Psoas muscle (tissue), 8 donors: ENCODE measurements at places on chromosomes 12 and 14.

DNA sequence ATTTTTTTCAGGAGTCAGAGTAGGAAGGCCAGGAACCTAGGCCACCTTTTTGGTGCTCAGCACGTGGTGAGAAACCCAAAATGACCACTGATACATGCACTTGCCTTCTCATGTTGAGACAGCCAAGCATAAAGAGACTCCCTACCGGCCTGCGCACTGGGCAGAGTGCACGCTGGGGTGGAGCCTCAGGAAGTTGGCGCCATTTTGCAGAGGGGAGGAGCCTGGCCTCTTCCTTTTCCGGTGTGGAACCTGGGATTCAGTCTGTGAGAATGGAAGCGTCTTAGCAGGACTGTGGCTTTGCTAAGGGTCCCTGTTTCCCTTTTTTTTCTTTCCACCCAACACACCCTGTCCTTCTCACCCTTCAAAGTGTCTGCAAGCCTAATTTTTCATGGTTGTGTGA lies 62.9 kb upstream of the RTRAF start:
- DNase-seq: no peak

DNA sequence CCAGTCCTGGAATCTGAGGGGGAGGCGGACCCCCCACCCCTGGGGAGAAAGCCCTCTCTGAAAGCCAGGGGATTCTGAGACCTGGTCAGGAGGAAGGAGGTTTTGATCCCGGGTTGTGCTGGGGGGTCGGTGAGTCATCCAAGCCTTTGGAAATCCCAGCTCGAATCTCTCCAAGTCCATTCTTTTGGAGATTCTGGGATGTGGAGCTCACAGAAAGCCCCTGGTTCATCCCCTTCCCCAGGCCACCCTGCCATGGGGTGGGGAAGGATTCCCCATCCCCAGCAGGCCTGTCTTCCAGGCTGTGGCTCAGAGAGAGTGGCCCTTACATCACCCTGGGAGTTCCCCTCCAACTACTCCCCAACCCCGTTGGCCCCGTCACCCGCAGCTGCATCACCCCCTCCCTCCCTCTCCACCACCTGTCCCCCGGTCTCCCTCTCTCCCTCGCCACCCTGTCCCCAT lies 14.3 kb downstream of the EXOC3L4 start:
- DNase-seq: peak; percentile 59

GRCh38 chr12:110222433-110222832 lies 58.6 kb upstream of the ATP2A2 start:
- no peak for DNase-seq

DNA sequence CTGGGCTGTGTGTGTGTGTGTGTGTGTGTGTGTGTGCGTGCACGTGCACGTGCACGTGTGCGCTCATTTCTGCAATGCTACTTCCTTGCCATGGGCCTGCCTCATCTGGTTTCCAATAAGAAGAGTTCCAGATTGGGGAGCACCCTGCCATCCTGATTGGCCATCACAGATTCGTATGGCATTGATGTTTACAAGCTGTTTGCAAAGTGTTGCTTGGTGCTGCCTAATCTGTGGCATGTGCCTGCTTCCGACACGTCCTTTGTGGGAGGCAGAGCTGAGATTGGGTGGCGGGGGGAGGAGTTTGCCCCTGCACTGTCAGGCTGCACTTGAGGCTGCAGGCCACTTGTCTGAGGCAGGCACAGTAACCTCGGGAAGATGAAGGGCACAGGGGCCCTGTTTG lies 39.2 kb downstream of the SAMD4A start:
- peak; percentile 59 for DNase-seq

DNA sequence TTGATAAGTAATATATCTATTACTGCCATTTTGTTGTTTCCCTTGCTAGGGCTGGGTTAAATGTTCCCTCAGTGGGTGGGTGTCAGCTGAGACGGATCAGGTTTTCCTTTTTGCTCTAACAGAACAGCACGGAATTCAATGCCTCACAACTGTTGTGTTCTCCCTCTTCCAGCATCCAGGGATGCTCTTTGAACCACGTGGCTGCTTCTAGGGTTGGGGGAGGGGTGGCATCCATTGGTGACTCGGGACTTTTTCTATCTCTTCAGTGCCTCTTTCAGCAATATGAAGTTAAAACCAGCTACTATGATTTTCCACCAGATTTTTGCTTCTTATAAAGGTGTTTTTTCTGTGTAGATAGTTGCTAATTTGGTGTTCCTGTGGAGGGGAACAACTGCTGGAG lies 884.9 kb upstream of the FOXG1 start:
- no peak for DNase-seq

GRCh38 chr12:100031836-100032235 lies 47.1 kb upstream of the ANKS1B start:
- no peak for DNase-seq

DNA sequence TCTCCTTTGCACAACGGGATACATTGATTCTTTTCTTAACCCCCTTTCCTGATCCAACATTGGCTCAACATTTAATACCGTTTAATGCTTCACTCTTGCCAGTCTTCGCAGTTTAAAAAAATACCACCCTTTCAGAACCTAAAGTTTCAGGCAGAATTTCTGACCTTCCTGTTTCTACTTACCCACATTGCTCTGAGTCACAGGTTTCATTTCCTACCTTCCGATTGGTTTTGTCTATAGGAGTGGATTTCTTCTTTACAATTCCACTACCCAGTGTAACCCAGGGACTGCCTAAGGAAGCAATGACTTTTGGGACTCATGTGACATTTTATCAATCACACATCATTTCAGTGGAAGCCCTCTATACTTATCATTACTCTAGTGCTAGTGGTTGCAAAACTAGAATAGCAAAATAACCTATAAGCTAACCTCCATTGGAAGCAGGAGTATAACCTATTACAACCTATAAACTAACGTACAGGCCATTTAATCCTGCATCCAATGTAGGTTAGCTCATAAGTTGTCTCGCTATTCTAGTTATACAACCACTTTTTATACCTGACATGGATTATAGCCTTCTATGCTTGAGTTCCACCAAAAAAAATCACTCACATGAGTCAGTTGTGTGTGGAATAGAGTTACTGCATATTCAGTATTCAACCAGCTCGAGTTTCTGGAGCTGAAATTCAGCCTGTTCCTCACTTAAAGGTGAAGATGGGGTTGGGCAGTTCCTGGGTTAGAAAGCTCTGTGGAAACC lies 64.9 kb upstream of the KITLG start:
- no peak for DNase-seq

DNA sequence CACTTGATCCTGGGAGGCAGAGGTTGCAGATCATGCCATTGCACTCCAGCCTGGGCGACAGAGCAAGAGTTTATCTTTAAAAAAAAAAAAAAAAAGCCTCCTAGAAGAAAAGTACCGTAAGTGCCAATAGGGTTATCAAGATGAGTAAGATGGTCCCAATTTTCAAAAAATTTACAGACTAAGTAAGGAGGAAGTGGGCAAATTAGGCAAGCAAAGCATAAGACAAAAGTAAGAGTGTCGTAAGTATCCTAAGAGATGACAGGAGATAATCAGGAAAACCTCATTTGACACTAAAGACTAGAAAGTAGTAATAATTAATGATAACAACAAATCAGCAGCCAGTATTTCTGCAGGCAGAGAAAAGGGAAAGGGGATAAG lies 12.2 kb downstream of the PYM1 start:
- no peak for DNase-seq

GRCh38 chr12:113870035-113870434 lies 96.1 kb downstream of the RBM19 start:
- no peak for DNase-seq

DNA sequence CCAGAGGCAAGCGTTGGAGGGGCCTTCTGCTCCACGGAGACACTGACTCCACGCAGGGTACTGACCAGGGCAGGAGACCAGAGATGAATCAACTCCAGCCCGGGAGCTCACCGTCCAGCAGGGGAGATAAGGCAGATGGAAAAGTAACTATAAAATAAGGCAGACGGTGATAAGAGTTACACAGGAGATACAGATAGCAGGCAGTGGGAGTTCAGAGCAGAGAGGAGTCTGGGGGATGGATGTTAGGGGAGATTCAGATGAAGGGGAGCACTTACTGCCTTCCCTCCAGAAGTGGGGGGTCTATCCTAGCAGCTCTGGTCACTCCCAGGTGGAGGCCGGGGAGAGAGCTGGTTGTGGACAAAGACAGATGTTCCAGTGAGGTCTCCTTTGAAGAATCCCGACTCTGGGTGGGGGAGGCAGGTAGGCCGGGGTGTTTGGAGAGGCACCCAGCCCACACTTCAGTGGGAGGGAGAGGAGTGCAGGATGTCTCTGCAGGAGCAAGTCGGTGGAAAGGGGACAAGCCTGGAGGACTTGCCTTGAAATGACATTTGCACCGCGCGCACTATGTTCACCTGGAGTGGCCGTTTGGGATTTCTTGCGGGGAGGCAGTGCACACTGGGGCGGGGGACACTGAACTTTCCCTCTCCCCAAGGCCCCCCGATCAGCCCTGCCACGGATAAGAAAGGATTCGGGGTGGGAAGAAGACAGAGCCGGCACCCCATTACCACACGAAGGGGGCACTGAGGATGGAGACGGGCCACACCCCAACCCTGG lies 1.2 kb downstream of the PITPNM2 start:
- no peak for DNase-seq

DNA sequence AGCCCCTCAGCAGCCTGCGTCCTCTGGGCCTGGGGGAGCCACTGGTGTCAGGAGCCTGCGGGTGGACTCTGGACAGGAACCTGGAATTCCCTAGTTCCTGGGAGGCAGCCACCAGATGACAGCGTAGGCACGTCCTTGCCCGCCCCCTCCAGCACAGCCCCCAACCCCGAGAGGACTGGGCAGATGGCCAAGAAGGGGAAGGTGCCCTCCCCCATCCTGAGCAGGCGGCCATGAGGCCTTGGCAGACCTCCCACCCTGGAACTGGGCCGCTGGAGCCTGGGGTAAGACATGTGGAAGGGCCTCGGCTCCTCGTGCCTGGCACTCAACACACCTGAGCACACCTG lies 60.4 kb upstream of the FBRSL1 start:
- DNase-seq: no peak

GRCh38 chr12:94622475-94622874 lies 27.9 kb downstream of the TMCC3 start:
- DNase-seq: no peak

GRCh38 chr12:65518771-65519170 lies 240.3 kb downstream of the MSRB3 start:
- no peak for DNase-seq

DNA sequence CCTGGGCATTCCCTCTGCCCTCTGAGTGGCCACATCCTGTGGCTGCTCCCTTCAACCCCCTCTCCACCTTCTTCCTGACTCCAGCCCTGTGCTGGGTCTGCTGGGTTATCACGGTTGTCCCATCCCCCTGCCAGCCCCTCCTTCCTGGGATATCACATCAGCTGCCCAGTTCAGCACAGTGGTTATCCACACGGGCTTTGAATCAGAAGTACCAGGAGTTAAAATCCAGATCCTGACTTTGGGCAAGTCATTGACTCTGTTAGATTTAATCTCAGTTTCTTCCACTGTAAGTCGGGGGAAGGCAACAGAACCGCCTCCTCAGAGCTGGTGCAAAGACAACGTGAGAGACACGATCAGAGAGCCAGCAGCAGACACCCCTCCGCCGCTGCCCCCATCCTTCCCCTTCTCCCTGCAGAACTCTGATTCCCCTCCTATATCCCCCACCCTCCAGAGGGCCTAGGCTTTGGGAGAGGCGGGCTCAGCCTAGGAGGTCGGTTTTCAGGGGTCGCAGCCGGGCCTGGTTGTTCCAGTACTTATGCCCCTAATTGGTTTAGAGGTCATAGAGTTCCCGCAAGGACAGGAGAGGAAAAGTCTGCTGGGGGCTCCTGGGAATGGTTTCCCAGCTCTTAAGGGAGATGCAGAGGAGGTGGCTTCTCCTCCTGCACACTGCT lies 42.5 kb downstream of the PRIMA1 start:
- no peak for DNase-seq

DNA sequence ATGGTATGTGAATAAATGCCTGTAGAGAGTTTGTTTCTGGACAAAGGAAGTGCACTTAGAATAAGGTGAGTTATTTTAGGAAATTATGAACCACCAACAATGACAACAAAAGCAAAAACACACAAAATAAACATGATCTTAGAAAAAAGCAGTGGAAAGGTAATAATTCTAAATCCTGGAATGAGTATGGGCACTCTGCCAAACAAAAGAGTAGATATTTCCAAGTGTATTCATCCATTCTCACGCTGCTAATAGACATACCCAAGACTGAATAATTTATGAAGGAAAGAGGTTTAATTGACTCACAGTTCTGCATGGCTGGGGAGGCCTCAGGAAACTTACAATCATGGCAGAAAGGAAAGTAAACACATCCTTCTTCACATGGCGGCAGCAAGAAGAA lies 269.3 kb upstream of the NPAS3 start:
- no peak for DNase-seq

DNA sequence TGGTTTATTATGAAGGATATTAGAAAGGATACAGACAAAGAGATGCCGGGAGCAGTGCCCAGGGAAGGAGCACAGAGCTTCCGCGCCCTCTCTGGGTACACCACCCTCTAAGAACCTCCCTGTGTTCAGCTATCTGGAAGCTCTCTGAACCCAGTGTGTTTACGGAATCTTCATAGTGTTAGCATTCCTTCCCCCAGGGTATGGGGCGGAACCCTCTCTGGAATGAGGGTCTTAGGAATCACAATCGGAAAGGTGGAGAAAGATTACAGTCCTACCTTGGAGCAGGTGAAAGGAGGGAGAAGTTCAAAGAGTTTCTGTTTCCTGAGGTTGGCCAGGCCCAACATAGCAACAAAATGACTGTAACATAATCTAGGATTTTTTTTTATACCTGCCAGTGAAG lies 6.8 kb upstream of the NUDT4 start:
- no peak for DNase-seq

DNA sequence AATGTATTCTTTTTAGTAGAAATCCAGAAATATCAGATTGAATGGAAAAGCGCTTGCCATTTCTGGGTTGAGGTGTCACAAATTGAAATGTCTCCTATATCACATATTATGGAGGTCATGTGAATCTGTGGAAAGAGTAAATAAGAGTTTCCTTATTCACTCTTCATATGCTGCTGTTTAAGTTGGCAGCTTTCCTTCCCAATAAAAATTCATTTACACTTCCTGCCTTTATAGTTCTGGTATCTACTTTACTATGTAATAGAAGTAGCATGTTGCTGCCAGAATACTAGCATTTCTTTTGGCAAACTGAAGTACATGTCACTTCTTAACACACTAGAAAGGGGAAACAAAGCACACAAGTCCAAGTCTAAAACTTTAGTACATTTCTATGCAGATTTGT lies 60.8 kb downstream of the SDR9C7 start:
- no peak for DNase-seq

DNA sequence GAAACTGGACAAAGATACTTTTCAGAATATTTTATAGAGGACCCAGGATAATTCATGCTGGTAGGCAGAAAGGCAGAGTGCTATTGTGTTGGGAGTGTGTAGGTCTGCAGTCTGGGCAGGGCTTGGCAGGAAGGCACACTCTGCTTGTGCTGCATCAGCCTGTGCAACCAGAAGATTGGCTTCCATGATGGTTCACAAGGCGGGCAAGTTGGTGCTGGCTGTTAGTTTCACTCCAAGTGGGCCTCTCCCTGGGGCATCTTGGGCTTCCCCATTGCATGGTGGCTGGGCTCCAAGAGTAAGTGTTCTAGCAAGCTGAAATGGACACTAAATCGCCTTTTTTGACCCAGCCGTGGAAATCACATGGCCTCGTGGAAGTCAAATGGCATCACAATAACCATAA lies 1.8 kb upstream of the UBE2N start:
- no peak for DNase-seq
